ENCODE measurements at places on chromosomes 7 and 10.

DNA sequence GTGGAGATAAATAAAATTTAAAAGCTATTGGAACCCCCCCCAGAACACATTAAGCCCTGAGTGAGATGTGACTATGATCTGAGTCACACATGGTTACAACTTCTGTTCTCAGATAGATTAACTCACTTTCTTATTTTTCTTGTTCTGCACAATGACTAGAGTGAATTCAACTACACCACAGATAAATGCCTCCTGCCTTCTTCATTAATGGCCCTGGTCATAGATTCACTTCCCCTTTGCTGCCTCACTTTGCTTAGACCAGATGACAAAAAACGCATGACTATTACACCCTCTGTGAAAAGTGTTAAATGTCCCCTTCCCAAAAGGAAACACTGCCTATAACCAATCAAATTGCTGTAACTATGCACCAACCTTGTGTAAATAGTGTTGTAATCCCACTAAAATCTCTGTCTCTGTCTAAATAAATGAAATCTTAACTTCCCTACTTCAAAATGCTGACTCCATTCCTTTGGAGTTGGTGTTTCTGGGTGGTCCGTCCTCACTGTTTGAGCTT lies 49.4 kb downstream of the AKR1D1 start:
- no peak for DNase-seq

- DNase-seq, result peak; percentile 32
Measured at GRCh38 chr7:155298288-155298833, 683 bp downstream of the INSIG1 start.

GRCh38 chr7:123718773-123719172 lies 30.0 kb downstream of the WASL start:
- no peak for DNase-seq

DNA sequence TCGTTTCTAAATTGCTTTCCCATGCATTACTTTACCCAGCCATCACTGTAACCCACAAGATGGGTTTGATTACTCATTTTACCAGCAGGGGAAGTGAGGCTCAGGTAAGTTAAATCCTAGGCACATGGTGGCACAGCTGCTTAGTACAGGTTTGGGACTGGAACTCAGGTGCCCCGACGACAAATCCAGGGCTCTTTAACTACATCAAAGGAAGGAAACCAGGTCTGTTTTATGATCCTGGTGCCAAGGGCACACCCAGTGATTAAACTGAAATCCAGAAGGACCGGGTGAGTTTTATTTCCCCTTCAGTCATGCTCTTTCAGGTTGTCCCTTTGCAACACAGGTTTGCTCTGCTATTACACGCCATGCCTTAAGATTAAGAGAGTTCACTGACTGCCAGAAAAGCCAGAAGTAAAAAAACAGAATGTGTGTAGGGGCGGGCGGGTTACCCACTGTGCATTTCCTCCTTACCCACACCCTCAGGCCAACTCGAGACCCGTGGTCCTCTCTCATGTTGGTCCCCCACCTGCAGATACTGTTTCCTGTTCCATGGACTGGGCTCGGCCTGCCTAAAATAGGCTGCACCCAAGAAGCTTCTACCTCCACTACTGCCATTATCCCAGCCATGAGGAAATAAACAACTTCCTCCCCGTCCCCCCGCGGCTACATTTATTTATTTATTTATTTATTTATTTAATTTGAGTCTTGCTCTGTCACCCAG lies 55.1 kb upstream of the KDM7A start:
- DNase-seq, result no peak

DNA sequence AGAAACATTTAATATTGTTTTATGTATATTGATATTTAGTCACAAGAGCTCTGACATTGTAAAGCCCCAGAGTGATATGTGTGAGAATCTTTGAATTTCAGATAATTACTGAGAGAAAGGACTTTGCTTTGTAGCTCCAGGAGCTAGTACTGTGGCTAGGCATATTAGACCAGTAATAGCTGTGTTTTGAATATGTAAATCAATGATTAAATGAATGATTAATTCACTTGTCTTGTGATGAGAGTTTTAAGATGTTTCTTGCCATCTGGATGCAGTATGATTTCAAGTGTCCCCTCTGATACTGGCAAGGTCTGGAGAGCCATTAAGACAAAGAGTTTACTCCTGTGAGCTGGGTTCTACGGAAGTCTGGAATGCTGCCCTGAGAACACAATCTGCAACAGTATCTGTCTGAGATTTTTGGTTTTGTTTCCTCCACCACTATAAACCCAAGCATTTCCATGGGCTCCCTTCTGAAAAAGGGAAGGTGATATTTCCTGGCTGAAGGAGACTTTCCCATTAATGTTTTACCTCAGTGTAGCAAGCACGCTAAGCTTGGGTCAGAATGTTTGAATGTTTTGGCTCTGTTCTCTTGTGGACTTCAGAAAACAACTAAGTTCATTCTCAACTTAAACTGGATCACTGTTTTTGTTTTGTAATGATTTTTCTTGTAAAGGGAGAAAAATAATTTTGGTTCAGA lies 61.3 kb upstream of the BICC1 start:
- no peak for DNase-seq

- DNase-seq, result peak; percentile 63
Measured at GRCh38 chr7:43439631-43440401, 143.1 kb upstream of the STK17A start.

- DNase-seq, result no peak
Measured at GRCh38 chr10:69862882-69863530, 61.3 kb downstream of the COL13A1 start.

DNA sequence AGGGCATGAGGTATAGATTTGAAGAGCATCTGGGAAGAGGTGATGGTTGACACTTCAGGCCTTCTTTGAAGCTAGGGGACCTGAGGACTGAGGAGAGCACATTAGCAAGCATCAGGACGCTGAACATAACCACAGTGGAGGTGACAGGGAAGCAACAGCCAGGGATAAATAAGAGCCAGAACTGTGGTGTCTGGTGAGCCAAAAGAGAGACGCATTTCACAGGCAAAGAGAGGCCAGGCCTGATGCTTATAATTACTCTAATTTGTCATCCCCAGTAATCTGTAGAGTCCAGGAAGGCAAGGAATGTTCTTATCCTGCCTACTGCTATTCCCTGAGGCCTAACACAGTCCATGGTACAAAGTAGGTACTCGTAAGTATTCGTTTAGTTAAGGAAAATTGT lies 10.4 kb upstream of the FAS start:
- no peak for DNase-seq

- no peak for DNase-seq
Measured at GRCh38 chr10:16505161-16505560, 16.5 kb downstream of the C1QL3 start.

GRCh38 chr7:75988568-75989499 lies 5.6 kb downstream of the TMEM120A start:
- no peak for DNase-seq

DNA sequence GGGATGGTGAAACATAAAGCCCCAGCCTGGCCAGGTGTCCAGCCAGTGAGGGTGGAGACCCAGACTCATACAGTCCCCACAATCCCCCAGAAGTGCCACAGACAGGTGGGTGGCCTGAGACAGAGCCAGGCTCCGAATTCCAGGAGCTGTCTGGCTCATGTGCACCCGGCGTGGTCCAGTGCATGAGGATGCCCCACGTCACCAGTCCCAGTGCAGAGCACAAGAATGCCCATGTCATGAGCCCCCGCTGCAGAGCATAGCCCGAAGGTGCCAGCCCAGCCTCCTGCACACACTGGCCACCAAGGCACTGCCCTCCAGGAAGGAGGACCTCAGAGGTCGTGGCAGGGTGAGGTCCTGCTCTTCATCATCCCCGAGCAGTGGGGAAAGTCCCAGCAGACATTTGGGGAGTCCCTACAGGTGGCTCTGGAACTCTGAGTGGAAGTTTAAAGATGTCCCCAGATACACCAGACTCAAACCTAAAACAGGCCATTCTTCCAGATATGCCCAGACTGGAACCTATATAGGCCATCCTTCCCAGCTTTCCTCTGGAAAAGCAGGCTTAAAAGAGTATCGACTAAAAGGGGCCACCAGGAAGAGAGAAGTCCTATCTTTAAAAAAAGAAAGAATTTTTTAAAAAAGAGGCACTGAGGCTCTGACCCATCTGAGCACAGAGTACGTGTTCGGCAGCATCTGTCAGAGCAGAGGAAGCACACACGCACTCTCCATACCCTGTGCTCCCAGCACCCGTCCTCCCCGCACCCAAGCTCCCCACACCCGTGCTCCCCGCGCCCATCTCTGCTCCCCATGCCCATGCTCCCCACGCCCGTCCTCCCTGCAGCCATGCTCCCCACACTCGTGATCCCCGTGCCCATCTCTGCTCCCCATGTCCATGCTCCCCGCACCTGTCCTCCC lies 11.5 kb downstream of the DIP2C start:
- DNase-seq, result no peak

GRCh38 chr10:11242443-11243387 lies 225.0 kb downstream of the CELF2 start:
- DNase-seq, result peak; percentile 46

GRCh38 chr7:8284606-8285005 lies 22.6 kb upstream of the ICA1 start:
- DNase-seq, result no peak

GRCh38 chr10:69492091-69492745 lies 41.0 kb downstream of the TSPAN15 start:
- DNase-seq, result no peak

DNA sequence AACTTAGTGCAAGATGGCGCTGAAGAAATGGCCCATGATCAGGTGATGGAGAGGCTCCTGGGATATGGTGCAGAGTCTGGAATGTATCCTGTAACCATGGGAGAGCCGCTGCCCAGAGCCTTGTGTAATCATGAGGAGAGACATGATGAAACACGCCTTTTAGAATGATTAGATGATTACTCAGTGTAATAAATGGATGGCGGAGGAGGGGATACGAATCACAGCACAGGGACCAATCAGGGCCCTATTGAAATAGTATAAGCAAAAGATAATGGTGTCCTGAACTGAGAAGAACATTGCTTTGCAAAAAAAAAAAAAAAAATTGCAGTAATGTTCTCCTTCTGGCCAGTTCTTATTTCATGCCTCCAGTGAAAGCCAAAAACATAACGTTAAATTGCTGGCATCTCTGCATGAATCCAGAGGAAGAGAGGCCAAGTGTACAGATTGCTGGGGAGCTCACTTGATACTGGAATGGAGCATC lies 668.5 kb upstream of the AUTS2 start:
- no peak for DNase-seq

DNA sequence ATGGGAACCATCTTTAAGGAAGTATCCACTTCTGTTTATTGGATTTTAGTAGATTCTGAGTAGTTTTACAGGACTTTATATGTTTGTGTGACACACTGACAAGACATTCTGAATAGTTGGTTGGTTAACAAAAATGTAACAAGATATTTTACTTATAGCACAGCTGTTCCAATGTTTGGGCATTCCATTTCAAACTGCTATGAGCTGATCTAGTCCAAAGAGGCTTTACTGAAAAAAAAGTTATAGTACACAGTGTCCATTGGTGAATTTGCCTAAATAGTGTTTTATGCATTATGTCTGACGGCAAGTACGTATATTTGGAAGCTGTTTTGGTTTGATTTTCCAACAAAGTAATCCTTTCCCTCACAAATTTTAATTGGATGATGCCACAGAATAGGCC lies 99.1 kb downstream of the SAMD9 start:
- DNase-seq, result no peak

DNA sequence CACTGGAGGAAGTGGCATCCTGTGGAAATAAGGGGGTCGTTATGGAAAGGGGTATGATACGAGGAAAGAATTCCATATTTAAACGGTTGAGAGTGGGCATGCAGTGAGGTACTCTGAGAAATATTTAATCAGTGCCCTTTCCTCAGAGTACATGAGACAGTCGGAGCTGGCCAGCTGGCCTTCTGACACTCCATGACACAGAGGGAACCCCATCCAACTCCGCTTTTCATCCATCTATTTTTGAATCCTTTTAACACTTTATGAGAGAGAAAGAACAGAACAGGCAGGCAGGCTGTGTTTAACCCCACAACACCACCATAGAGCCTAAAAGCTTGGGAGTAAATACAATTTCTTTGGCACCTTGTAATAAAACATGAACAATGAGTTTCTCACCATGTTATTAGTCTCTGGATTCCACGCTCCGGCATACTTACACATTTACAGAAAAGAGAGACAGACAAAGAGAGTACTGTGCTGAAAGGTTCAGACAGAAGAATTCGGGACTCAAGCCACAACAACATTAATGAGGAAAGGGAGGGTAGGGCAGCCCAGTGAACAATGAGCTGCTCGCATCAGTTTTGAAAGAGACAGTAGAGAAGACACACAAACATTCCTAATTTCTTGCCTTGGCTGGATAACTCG lies 124.2 kb upstream of the PDLIM1 start:
- no peak for DNase-seq

GRCh38 chr10:52172581-52172980 lies 141.5 kb upstream of the DKK1 start:
- no peak for DNase-seq

DNA sequence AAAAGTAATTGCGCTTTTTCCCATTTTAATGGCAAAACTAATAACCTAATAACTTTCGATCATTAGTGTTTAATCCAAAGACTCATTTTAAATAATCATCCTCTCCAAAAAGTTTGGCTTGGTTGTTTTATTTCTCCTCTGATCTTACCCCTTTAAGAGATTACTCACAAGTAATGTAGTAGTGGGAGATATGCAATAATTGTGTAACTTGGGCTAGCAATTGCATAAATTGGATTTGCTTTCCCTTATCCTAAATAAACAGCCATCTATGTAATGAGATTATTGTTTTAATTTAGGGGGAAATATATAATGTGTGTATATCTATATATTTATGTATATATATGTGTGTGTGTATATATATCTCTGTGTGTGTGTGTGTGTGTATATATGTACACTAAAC lies 82.5 kb downstream of the RNLS start:
- DNase-seq, result no peak

- DNase-seq, result no peak
Measured at GRCh38 chr7:15558756-15559155, 3.1 kb downstream of the AGMO start.

GRCh38 chr7:132464740-132465139 lies 111.5 kb downstream of the PLXNA4 start:
- DNase-seq, result no peak

GRCh38 chr10:89301721-89302445 lies at the start of gene IFIT2:
Gene IFIT2, plus strand, starts transcription at chr10:89302046. Its CDS starts 78 bp downstream, at chr10:89302124.
- peak; percentile 35 for DNase-seq

DNA sequence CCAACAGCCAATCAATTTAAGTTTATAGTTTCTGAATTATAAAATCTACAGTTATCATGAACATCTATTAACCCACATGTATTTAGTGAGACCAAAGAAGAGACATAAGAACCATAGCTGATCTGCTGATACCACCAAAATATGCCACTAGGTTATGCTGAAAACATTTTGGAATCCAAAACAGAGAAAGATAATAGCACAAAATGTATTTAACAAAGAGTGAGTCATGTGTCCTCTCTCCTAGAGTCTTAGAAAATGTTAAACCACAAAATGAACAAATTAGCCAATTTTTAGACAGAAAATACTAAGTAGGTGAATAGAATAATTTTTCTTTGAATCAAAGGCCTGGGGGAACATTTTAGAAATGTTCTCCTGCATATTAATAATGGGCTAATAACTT lies 527.5 kb downstream of the GPAM start:
- DNase-seq, result no peak

Data from activated CD4-positive, alpha-beta T cell treated with anti-CD3 and anti-CD28 coated beads, Interleukin-2, amount 50 U/mL, for 16 hours (primary cell).